ENCODE measurements at places on chromosomes 7 and 10. TPM values are rescaled to one million over a fixed set of nuclear protein-coding genes. Genes with fewer than 3 reads are reported as not detected.

Gene ST7
- 26.6 TPM for total RNA-seq

Gene PSMG3
- 12.1 TPM for total RNA-seq

Gene SLC26A5
- total RNA-seq: 1.6 TPM

Gene PKD2L1
- not detected for total RNA-seq

Gene DYDC2
- not detected for total RNA-seq

Gene SLC13A4
- not detected for total RNA-seq

Gene CLDN12
- total RNA-seq: 39.8 TPM

Gene CCDC201
- total RNA-seq: not detected

Gene WIPF3
- total RNA-seq: 0.95 TPM

Gene OR13A1
- total RNA-seq: 0.85 TPM

Data from urinary bladder (tissue), 4 donors.